HuH-7.5 (cell line): ENCODE measurements at places on chromosomes 2 and 18.

DNA sequence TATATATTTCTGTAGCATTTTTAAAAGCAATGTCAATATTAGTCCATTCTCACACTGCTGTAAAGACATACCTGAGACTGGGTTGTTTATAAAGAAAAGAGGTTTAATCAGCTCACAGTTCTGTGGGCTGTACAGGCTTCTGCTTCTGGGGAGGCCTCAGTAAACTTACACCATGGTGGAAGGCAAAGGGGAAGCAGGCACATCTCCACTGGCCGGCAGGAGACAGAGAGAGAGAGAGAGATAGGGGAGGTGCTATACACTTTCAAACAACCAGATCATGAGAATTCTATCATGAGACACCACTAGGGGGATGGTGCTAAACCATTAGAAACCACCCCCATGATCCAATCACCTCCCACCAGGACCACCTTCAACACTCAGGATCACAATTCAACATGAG lies 43.1 kb downstream of the CHMP3 start:
- no peak for DNase-seq

DNA sequence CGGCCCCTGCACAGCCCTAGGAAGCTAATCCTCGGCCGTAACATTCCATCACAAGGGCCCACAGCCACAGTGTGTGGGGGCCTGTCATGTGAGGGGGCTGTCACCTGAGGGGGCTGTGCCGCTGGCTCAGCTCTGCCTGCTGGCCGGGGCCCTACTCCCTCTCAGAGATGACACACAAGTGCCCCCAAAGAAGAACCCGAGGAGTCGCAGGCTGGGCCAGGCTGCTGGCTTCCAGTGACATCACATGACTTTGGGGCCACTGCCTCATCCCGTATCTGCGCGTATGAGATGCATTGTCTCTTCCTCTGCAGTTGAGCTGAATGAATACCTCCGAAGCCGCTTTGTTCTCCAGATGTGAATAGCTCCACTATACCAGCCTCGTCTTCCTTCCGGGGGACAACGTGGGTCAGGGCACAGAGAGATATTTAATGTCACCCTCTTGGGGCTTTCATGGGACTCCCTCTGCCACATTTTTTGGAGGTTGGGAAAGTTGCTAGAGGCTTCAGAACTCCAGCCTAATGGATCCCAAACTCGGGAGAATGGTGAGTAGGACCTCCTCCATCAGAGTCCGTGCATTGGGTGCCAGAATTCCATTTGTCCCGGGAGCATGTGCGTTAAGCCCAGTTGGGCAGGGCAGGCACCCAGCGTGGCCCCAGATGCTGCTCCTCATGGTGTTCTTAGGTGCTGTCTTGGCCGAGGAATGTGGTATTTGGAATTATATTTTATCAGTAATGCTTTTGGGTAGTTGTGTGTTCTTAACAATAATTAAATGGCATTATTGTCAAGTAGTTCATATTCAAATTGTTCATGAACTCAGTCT lies at the start of gene CNDP1:
TSS of gene CNDP1 (plus strand) at position 351 of the 820 bp plus-strand sequence. CDS start at position 519, 168 bp downstream.
- no peak for DNase-seq

- DNase-seq: no peak
These were observed 108.0 kb downstream of the FAM168B start for GRCh38 chr2:130985206-130985780.

DNA sequence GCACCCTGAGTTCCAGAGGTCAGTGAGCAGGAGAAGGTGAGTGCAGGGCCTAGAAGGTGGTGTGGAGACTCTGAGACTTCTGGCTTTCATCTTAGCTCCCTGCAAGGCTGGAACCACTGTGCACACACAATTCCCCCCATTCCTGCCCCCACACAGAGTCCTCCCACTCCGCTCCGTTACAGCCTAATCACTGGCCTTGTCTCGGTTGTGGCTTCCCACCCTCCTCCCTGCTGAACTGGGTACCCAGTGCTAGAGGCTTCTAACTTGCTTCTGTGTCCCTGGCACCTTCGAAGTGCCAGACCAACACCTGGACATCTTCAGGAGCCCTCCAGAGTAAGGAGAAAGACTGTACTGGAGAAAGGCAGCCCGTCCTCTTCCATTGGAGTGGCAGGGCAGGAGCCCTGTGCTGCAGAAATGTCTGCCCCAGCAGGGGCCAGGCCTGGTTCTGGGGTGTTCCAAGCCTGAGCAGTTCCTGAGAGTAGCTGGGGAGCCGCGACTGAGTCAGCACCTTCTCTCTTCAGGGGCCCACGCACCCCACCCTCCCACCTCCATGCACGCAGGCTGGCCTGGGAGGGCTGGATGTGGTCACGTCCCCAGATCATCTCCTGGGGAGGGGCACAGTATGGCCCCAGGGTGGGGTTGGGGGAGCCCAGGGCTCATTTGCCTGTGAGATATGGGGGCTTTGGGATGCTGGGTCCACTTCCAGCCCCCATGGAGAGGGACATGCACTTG lies 23.4 kb downstream of the CROCC2 start:
- DNase-seq: no peak

GRCh38 chr2:41870265-41870585 lies 177.6 kb upstream of the PKDCC start:
- DNase-seq: no peak

GRCh38 chr2:31944828-31945571 lies 65.8 kb downstream of the MEMO1 start:
- no peak for DNase-seq

GRCh38 chr2:169007941-169008340 lies 23.2 kb downstream of the ABCB11 start:
- no peak for DNase-seq

- no peak for DNase-seq
These were observed 19.8 kb downstream of the MAP4K4 start for GRCh38 chr2:101717071-101717845.

DNA sequence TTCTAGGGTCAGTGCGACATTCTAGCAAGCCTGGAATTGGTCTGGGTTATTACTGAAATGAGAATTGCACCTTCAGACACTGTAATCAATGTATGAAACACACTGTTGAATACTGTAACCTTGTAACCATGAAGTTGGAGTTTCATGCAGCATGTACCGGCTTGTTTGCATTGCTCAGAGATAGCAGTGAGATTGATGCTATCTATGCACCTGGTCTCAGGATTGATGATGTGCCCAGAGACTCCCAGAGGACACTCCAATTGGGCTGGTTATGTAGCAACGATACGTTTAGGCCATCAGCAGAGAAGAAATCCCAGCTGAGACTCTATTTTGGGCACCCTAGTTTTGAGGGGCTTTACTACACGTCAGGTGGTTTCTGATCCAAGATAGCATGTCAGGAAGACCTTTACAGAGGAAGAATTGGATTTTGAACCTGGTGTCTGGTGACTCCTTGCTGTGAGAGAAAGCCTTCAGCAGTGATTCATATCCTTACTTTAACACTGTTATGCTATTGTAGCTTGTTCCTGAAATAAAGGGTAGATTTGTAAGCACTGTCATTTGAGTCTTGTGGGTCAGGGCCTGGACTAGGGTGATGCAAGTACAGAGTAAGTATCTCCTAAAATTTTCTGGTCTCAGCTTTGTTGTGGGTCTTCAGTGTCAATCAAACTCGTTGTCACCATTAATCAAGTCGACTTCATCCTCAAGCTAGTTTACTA lies 305.1 kb upstream of the GULP1 start:
- no peak for DNase-seq

GRCh38 chr2:88258208-88258607 lies 88.1 kb downstream of the THNSL2 start:
- DNase-seq: no peak

DNA sequence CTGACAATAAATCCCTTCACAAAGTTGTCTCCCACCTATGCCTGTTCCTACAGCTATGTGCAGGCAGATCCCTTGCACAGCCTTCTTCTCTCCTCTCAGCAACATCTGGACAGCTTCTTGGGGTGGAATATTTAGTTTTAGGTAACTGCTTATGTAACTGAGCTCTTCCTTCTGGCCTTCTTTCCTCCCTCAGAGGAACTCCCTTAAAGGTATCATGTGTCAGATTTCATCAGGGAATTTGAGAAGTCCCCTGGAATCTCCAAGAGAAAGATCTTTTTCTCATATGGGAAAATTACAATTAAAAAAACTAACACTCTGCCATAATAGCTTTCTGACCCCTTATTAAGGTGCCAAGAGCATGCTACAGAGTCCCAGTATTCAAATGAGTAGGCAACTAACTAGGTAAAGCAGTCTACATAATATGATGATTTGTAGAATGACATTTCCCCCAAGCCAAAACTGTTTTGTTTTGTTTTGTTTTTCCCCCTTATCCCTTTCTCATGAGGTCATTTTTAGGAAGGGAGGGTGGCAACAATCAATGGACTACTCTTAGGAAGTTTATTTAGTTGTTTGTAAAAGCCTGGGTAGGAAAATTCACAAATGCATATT lies 2.4 kb downstream of the TMEM200C start:
- no peak for DNase-seq

- DNase-seq: no peak
These were observed 98.8 kb upstream of the RBMS1 start for GRCh38 chr2:160592401-160592800.

DNA sequence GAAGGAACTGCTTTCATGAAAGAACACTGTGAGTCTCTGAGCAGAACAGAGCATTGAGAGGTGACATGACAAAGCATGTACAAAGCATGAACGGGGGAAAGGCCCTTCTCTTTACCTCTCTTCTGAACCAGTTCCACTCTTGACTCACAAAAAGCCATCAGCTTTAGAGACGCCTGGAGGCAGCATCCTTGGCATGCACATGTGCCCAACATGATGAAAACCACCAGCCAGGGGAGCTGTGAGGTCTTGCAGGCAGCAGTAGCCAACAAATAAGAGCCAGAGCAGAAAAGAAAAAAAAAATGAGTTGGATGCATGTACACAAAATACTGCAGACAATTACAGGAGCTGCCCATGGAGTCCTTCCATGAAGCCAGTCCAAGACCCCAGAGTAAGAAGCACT lies 95.5 kb upstream of the AGAP1 start:
- no peak for DNase-seq

DNA sequence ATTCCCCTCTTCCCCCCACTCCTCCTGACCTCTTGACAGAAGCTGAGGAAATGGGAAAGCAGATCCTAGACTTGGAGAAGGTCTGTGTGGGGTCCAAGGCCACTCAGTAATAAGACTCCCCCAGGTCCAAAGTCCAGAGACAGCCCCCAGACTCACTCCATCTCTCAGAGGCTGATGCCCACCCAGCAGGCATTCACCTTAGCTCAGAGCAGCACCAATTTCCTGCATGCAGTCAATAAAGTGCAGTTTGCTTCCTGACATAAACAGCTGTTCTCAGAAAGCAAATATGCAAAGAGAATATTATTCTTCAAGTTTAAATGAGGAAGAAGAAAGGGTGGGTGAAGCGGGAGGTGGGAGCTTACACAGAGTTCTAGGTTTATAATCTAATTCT lies 84.1 kb upstream of the RTN4 start:
- no peak for DNase-seq

- DNase-seq: no peak
These were observed 318.1 kb upstream of the HS6ST1 start for GRCh38 chr2:128636802-128637147.

- DNase-seq: no peak
These were observed 362.3 kb downstream of the RND3 start for GRCh38 chr2:150125188-150125587.

DNA sequence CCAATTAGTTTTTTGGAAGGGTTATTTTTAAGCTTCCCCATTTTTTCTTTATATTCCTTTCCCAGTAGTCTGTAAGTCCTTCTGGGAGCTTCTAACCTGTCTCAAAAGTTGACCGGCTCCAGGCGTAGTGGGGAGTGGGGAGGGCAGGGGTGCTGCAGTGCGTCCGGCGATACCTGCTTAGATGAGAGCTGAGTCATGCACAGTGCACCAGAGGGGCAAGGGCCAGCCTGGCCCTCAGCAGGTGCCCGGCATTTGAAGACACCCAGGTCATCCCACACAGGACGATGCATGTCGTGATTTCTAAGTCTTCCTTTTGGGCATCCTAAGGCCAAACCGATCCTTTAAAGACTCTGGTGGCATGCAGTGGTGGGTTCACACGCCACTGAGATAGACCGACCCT lies 73.4 kb downstream of the TPO start:
- no peak for DNase-seq

DNA sequence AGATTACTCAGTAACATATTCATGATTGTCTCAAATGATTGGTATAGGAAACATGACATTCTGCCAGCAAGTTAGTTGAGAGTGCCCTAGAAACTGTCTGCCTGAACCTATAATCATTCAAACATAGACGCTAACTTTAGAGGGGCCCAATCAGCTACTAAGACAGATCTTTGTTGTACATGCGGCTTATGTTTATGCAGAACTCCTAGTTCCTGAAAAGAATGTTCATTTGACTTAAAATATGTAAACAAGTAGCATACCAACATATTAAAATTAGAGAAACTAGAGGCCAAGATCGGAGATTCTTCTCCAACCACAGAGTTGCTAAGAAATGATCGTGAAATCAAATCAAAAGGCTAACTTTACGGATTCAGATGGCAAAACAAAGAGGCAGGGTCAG lies 4.2 kb upstream of the METAP1D start:
- DNase-seq: no peak

DNA sequence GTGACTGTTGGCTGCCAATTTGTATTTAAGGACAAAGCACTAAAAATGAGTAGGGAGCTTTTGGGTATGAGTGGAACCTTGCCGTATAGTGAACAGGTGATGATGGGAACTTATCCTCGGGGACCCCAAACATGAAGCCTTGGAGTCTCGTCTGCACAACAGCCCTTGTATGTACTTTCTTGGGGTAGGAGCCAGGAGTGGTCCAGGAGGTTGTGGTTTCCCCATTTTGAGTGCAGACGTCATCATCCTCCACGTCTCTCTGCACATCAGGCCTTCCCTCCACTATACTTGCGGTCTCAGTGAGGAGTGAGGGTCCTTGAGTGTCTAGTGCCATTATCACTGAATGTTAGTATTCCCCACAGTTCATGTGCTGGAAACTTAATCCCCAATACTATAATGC lies 101.5 kb upstream of the HS6ST1 start:
- no peak for DNase-seq

GRCh38 chr2:223000872-223001796 lies 50.9 kb upstream of the KCNE4 start:
- no peak for DNase-seq

- DNase-seq: no peak
These were observed 255.2 kb downstream of the LPIN1 start for GRCh38 chr2:12001621-12002020.

DNA sequence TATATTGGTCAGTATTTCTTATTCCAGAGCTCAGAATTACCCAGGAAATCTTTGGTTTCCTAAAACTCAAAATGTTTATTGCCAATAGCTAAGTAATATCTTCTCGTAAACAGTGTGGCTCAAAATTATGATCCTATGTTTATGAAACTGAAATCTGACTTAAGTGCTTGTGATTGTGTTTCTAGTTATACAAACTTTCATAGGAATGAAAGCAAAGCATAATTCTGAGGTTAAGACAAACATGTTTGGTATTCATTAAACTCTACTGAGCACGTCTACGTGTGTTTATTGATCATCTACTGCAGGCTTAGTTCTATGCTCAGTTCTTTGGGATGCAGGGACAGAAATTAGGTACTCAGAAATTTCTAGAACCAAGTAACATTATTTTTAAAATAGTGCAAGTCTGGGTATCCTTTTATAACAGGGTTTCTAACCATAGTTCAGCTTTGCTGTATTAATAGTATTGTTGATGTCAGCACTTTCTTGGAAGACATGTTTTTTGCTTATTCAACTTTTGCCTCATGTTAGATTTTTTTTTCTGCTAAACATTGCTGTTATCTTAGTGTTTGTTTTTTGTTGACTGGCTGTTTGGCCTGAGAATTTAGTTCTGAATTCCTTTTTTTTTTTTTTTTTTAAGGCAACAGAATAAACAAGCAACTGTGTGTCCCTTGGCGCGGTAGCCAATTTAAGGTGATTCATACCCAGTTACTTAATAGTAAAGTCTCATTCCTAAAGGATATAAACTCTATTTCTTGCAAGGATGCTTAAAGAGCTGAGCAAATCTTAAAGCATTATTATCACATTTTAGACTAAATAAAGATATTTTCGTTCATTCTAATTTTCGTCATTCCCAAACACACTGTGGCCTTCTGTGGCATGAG lies 31.3 kb downstream of the PTPRM start:
- no peak for DNase-seq
